Stimulated activated CD8-positive, alpha-beta memory T cell treated with anti-CD3 and anti-CD28 coated beads, Interleukin-2, amount 100 ng/mL, for 1 hour (primary cell): ENCODE measurements at places on chromosomes 6 and 20.

DNA sequence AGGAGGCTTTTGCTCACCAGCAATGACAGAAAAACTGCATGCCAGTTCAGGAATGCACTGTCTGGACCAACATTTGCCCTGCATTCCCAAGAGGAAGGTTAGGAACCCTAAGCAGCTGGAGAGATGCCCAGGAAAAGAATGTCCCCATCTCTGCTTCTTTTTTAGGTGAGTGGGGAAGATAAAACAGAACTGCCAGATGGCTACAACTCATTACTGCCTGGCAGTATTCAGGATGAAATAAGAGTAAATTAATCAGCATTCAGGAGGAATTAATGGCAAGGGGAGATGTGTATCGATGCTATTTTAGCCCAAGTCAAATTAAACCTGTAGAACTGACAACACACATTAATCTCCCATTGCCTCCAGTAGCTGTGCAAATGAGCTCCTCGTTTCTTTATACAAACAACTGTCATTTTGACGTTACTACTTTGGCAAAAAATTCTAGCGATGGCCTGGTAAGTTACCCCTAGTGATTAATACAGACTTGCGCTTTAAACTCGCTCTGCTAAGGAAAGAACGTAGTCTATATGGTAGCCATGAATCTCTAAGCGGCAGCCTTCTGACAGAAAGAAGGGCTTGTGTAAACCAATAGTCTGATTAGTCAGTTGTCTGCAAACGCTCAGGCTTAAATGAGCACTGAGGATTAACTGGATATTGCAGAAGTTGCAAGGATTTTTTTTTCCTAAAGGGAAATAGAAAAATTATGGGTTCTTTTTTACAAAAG is 16.7 kb upstream of the SMLR1 start:
- no peak for DNase-seq

- DNase-seq: no peak
Observed at GRCh38 chr6:5764401-5764955, 242.2 kb downstream of the NRN1 start.

- no peak for DNase-seq
Observed at GRCh38 chr20:5002077-5002413, 735 bp upstream of the SLC23A2 start.

DNA sequence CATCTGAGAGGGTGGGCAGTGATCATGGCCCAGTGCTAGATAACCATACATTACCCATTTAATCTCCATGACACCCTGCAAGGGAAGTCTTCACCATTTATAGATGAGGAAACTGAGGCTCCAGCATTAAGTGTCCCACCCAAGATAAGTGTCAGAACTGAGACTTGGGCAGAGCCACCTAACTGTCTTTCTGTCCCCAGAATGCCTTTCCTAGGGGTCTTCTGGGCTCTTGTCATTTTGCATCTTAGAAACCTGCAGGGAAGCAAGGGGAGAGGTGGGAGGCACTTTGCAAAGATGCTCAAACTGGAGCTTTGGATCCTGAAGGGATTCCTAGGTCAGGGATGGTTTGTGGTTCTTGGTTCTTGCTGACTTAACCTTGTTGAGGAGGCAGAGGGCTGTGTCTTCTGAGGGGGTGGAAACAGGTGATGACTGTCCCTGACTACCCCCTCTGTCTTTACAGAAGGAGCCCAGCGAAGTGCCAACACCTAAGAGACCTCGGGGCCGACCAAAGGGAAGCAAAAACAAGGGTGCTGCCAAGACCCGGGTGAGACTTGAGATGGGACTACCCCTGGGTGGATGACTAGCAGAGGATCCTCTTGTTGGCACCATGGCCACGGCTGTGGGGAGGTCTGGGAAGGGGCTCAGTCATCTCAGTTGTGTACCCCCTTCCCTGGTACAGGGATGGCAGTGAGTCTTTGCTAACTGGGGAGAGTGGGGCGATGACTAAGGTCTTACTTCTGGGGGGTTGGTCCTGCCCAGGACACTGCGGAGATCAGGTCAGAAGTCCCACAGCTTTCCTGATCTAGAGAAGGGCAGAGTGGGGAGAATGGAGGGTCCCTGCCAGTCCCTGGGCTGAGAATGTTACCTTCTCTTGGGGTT is 5.8 kb downstream of the HMGA1 start:
- no peak for DNase-seq

- DNase-seq: no peak
Observed at GRCh38 chr6:161374971-161375873, 101.4 kb upstream of the AGPAT4 start.

DNA sequence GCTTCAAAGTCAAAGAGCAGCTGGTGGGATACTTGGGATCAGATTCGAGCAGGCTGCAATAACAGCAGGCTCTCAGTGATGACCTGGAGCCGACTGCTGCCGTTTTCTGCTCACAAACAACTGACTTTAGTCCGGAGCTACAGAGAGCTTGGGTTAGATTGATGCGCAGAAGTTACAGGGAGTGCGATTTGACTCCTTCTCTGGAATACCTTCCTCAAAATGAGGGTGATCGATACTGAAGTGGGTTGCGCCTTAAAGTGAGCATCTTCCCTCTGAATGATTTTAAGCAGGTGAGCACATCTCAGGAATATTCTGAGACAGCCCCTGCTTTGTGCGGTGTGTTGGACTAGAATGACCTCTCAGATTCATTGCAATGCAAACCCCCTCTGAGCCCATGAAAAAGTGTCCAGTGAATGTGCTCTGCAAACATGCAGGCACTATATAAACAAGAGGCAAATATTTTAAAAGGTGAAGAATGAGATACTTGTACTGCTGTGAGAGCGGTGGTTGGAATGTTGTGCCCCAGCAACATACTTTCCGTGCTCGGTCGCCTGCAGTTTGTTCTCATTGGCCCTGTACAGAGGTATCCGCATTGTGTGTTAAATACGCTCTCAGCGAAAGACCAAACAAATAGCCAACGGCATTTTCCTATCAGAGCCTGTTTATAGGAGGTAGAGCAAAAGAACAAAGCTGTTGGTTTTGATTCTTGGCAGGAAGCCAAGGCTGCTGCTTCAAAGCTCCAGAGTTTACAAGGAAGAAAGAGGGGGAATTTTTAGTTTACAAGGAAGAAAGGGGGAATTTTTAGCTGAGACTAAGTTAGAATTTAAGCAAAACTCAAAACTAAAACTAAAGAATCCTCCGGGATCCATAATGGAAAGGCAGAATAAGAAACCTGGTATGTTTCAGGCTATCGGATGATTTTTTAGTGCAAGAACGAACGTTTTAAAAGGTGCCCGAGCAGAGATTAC is 67.7 kb downstream of the PHACTR2 start:
- DNase-seq: no peak

GRCh38 chr6:132907231-132907630 is 92.9 kb downstream of the RPS12 start:
- DNase-seq: no peak

GRCh38 chr6:90689172-90689571 is 102.3 kb upstream of the MAP3K7 start:
- DNase-seq: no peak

GRCh38 chr20:20585146-20585545 is 127.3 kb downstream of the RALGAPA2 start:
- DNase-seq: no peak

DNA sequence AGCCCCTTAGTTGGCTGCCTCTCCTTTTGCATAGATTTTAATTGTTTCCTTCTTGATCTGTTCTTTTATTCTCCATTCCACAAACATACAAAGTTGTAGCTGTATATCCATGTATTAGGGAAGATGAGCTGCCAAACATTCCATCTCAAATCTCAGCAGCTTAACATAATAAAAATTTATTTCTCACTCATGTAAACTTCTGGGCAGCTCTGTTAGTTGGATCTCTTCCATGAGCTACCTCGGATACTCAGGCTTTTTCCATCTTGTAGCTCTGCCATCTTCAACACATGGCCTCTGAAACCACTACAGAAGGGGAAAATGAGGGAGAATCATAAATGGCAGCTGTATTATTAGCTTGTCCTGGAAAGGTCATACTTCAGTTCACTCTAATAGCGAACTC is 149.4 kb upstream of the BMP2 start:
- no peak for DNase-seq

- no peak for DNase-seq
Observed at GRCh38 chr20:45441746-45442145, 25.8 kb downstream of the PIGT start.

GRCh38 chr6:124254941-124255685 is 451.4 kb downstream of the NKAIN2 start:
- no peak for DNase-seq

- no peak for DNase-seq
Observed at GRCh38 chr20:48409055-48409615, 418.7 kb downstream of the PREX1 start.

DNA sequence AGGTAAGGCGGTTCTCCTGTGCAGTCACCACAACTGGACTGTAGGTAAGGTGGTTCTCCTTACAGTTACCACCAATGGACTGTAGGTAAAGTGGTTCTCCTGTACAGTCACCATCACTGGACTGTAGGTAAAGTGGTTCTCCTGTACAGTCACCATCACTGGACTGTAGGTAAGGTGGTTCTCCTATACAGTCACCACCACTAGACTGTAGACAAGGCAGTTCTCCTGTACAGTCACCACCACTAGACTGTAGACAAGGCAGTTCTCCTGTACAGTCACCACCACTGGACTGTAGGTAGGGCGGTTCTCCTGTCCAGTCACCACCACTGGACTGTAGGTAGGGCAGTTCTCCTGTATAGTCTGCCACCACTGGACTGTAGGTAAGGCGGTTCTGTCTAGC is 212.3 kb downstream of the TFAP2A start:
- no peak for DNase-seq

GRCh38 chr20:23131766-23132165 is 45.6 kb upstream of the CD93 start:
- no peak for DNase-seq

DNA sequence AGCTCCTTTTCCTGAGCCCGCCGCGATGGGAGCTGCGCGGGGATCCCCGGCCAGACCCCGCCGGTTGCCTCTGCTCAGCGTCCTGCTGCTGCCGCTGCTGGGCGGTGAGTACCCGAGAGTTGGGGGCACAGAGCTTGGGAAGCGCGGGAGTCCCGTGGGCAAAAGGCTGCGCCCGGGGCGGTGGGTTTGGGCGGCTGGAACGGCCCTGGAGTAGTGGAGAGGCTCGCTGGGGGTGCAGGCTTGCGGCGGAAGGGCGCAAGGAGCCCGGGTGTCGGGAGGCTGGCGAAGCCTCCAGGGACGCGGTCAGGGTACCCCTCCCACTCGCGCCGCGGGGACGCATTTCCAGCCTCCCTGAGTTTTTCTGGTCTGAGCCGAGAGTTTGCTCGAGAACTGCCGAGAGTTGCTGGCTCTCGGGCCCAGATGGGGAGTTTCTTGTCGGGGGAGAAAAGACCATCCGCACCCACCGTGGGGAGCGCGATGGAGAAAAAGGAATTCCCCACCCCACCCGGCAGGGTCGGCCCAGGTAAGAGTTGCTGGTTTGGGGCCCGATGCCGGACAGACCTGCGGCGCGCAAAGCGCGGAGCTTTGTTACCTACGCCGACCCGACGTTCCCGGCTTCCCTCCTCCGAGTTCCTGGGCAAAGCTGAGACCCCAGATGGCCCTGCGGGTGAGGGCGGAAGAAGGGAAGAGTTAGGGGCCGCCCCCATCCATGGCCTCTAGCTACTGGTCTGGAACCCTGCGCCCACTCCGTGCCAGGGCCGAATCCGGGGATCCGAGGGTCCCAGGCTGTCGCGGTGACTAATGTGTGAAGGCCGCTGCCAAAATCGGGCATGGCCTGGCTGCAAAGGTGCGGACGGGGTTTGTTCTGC is 584 bp downstream of the PTK7 start:
- DNase-seq: no peak

- DNase-seq: no peak
Observed at GRCh38 chr6:118252474-118252873, 295.6 kb upstream of the PLN start.

DNA sequence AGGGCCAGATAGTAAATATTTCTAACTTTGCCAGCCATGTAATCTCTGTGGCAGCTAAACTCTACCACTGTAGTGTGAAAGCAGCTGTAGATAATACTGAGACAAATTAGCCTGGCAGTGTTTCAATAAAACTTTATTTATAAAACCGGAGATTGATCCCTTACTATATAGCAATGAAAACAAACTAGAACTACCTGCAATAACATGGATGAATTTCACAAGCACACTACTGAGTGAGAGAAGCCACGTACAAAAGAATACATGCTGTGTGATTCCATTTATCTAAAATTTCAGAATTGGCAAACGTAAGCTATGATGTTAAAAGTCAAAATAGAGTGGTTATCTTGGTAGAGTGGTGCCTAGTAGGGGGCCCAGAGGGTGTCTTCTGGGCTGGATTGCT is 198.7 kb upstream of the SGK1 start:
- DNase-seq: no peak
